NCI-H1694 (cell line): ENCODE measurements at places on chromosomes 5 and 9.
A peak's percentile ranks its signal among the peaks of the same experiment; 100 is the strongest.

DNA sequence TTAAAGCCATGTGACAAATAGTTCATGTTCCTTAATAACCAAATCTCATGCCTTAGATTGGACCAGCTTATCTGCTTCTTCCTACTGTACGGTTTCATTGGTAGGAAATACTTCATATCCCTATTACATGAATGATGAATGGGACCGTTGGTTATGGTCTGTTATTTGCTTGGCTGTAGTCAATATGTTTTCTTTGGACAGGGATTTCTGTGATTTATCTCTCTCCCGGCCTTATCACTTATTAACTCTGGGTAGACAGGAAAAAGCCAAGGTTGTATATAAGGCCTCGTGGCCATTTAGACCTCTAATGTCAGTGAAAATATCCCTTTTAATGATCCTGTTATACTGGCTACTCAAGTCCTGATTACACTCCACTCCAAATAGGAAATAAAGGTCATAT lies 330.6 kb downstream of the EBF1 start:
- no peak for DNase-seq

DNA sequence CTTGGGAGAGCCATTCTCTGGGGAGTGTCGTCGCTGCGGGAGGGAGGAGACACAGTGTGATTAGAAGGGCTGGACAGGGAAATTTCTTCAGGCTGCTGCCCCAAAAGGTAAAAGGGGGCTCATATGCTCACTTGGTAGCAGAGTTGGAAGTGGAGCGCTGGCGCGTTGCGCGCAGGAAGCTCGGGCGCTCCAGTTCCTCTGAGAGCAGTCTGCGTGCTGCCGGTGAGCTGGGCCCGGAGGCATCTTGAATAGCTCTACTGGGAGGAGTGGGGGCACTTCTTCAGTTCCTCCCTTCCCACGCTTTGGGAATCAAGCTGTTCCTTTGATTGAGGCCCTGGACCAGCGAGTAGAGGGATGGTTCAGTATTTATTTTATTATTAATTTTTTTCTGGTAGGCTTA lies 2.7 kb downstream of the RXFP3 start:
- DNase-seq, result no peak

GRCh38 chr5:177427211-177427822 lies 841 bp downstream of the GRK6 start:
- no peak for DNase-seq

- no peak for DNase-seq
Measured at GRCh38 chr9:76192013-76192412, 202.2 kb downstream of the RFK start.

DNA sequence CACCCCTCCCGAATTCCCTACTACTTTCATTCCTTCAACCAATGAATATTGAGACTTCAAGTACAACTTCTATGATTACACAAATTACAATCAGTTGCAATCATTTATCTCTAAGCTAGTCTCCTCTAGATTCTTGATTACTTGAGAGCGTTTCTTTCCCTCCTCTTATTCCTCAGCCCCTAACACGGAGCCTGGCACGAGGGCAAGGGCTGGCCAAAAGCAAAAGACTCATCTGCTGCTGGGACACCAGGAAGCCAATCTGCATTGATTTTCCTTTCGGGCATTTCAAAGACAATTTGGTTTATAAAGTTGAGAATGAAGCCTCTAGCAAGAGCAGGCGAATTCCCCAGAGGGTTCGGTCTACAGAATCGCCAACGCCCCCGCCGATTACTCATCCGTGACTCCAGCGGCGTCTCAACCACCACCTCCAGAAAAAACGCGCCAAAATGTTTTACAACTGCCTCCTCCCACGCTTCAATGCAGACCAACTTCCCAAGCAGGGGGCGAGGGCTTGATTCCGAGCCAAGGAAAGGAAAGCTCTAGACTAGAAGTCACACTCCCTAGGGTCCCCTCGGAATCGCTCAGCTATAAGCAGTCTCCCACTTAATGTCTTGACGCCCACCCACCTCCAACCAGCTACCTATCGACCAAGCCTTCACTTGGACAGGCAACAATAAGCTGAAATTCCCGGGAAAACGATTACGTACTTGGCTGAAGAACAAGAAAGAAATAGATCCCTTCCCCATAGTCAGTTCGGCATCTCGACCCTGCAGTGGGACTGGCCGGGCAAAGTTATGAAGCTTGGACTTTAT lies 1.5 kb downstream of the PCSK1 start:
- DNase-seq, result no peak

DNA sequence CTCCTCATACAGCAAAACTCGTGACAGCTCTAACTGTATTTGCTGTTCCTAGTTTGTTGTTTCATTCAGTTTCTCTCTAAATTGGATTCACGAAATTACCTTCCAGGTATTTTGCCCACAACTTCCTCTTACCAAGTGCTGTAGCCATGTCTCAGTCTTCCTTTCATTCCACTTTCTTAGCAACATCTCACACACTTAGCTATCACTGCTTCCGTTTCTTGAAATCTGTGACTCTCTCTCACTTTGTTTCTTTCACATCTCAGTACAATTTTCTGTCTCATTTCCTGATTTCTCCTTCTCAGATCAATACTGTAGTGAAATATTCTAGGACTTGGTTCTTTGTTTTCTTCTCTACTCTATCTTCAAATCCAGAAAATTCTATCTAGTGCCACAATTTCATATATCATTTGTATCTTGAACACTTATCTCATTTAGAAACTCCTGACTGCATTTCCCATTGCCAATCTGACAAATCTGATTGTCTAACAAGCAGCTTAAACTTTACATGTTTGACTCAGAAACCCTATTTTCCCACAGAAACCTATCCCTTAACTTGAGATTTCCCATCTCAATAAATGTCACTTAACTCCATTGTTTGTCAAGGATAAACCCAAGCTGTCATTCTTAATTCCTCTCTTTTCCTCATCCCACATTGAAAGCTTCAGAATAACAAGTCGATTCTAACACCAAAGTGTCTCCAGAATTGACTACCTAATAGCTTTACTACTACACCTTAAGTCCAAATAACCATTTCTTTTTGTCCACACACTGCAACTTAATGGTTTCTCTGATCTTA lies 303.1 kb downstream of the CDH12 start:
- no peak for DNase-seq

DNA sequence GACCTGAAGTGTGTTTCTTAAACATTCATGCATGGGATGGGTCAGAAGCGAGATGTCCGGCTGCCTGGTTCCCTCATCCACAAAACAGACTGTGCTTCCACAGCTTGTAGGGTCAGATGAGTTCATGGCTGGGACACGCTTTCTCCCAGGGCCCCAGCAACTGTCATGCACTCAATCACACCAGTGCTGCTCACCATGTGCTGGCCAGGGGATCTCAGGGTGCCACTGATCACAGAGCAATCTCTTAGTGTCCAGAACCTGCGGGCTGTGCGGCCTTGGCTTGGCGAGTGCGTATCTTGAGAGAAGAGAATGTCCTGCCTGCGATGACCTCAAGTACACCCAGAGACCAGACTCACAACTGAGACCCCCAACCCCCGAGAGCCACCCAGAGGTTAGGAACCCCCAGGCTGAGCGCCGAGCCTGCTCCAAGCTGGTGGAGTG lies 26.0 kb upstream of the FCN2 start:
- DNase-seq, result no peak

GRCh38 chr9:129336601-129337331 lies 158.7 kb upstream of the IER5L start:
- DNase-seq, result no peak

DNA sequence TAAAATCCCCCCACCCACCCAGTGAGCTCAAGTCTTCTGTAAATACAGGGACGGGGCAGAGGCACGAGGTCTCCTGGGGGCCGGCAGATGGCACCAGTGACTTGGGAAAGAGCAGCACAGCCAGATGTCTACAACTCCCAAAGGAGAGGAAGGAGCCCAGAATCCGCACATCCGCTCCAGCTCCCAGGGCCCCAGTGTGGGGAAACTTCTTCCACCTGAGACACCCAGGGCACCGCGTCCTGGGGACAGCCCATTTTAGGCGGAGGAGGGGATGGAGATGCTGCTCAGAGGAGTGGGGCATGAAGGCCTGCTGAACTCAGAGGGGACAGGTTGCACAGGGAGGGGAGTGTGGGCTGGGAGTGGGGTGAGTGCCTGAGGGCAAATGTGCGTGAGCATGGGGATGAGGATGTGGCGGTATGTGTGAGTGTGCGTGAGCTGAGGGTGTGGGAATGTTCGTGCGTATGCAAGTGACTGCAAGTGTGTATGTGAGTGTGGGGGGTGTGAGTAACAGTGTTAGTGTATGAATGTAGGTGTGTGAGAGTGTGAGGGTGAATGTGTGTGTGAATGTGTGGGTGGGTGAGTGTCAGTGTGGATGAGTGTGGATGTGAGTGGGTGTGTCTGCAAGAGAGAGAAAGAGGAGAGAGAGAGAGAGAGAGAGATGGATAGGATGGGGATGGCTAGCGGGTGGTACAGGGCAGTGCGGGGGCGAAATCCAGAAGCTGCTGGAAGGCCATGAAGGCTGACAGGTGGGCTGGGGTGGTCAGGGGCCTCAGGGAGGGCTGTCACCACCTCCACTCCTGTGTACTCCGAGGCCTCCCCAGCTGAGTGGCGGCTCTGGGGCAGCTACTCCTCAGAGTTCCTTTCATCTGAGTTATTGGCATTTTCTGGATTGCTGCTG lies 63.5 kb downstream of the DUSP1 start:
- DNase-seq, result peak; percentile 64

DNA sequence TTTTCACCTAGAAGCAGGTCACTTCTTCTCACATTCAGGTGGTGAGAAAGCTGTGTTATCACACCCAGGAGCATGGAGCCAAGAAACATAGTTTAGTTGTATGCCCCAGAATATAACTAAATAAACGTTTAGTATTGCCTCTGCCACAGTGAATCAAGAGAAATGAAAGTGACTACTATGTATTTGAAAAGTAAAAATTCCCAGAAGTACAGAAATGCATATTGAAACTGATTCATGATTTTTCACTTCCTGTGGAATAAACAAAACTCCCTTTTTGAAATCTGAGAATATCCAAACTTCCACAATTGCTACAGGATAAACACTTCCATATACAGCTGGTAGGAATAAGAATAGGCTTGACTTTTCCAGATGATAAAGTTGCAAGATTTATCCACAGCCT lies 15.3 kb upstream of the NINJ1 start:
- DNase-seq, result no peak

DNA sequence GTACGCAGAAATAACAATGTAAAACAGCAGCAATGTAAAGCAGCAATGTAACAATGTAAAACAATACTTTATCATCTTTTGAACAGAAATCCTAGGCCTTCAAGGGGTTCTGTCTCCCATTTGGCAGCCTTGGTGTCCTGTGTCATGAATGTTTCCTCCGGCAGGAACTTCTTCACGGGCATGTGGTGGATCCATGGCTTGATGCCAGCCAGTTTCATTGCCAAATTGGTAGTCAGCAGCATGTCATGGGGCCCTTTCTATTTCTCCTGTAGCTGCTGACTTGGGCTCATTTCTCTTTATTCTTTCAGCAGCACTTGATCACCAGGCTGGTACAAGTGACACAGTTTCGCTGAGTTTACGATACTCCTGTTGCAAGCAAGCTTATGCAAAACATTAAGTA lies 275.3 kb downstream of the HTR1A start:
- DNase-seq, result peak; percentile 60

DNA sequence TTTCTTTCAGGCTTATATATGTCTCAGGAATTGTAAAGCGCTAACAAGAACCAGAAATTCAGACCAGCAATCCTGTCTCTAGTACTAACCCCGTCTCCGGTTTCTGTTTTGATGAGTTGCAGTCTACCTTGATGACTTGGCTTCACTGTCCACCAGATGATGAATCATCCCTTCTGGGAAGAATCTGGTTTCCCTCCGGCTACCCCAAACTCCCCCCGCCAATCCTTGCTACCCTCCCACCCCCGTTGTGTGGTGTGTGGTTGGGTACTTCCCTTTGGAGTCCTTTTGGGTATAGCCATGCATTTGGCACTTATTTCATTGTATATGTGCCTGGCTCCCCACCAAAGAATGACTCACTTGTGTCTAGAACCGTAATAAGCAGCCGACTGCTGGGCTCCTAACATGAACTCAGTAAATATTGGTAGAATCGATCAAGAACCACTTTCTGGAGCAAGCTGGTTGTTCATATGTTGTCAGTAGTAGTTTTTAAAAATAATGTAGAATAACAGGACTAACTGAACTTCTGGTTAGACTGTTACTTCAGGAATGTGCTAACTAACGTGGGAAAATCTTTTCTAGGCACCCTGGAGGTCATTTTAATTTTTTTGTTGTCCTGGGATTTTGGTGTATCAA lies 8.3 kb upstream of the TGFBI start:
- no peak for DNase-seq

- DNase-seq, result no peak
Measured at GRCh38 chr5:108216890-108217289, 165.0 kb downstream of the FBXL17 start.

DNA sequence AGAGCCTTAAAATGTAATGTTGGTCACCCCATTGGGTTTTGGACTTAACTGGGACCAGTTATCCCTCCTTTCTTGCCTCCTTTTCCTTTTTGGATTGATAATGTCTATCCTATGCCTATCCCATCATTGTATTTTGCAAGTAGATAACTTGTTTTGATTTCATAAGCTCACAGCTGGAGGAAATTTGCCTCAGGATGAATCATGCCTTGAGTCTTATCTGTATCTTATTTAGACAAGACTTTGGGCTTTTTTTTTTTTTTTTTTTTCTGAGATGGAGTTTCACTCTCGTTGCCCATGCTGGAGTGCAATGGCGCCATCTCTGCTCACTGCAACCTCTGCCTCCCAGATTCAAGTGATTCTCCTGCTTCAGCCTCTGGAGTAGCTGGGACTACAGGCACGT lies 443.3 kb downstream of the DNAH5 start:
- DNase-seq, result no peak

GRCh38 chr9:23663536-23663935 lies 162.5 kb downstream of the ELAVL2 start:
- DNase-seq, result no peak

- DNase-seq, result no peak
Measured at GRCh38 chr5:107948377-107948776, 277.6 kb upstream of the EFNA5 start.

DNA sequence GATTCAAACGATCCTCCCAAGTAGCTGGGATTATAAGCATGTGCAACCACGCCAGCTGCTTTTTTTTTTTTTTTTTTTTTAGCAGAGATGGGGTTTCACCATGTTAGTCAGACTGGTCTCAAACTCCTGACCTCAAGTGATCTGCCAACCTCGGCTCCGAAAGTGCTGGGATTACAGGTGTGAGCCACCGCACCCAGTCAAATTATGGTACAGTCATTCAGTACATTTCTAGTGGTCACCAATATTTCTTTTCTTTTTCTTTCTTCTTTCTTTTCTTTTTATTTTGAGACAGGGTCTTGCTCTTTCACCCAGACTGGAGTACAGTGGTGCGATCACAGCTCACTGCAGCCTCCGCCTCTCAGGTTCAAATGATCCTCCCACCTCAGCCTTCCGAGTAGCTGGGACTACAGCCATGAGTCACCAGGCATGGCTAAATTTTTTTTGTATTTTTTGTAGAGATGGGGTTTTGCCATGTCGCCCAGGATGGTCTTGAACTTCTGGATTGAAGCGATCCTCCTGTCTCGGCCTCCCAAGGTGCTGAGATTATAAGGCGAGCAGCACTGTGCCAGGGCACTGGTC lies 25.4 kb upstream of the DCP2 start:
- no peak for DNase-seq

DNA sequence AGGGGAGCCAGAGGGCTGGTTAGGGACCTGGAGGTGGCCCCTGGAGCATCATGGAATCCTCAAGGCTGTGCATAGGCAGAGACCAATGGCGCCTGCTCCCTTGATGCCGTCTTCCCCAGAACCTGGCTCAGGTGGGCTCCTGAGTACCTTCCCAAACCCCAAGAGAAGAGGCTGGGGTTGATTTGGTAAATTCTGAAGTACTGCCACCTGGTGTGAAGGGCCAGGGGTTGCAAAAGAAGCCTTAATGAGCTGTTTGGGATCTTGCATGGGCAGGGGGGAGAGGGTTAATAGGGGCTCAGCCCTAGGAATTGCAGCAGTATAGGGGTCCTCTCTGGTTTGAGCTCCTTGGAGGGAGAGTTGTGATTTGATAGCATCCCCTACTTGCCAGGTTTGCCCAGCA lies 52.1 kb downstream of the CYSTM1 start:
- no peak for DNase-seq
